Activated naive CD8-positive, alpha-beta T cell treated with anti-CD3 and anti-CD28 coated beads, Interleukin-2, amount 10 ng/mL, durations not matched to agents 7 days and 5 days (primary cell): ENCODE measurements at places on chromosomes 5 and 9. TPM values are rescaled to one million over a fixed set of nuclear protein-coding genes. Genes with fewer than 3 reads are reported as not detected.

FOXD4L6 gene
- not detected for total RNA-seq

ARSB gene
- total RNA-seq, result 7.4 TPM

LEAP2 gene
- total RNA-seq, result 4.5 TPM

RELL2 gene
- 31.4 TPM for total RNA-seq

PROB1 gene
- total RNA-seq, result 4.1 TPM

DNA sequence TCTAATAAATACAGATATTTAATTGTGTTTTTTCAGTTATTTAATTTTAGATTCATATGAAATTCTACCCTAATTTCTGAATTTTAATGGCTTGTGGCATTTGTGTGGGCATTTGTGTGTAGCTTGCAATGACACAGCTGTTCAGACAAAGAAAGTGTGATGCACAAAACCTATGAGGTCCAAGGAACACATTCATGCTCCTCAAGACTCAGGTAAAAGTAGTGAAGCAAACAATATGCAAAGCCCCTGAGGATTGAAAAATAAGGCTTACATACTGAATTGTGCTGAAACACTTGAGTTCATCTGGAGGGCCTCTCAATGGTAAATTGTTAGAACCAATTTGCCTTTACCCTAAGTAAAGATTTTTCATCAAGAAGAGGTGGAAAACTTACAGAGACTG, 28.1 kb downstream of the IL7R start:
- no peak overlapping the region for H3K4me3 ChIP-seq
- no peak overlapping the region for H3K27ac ChIP-seq
- H3K4me1 ChIP-seq, result peaks cover 26% of the 10 kb centered on the region
- H3K27me3 ChIP-seq, result no peaks in the 10 kb centered on the region

- DNase-seq, result no peak
- peaks cover 3% of the 10 kb centered on the region for H3K36me3 ChIP-seq
- no peak overlapping the region for H3K27ac ChIP-seq
- peaks cover 2% of the 10 kb centered on the region for H3K27me3 ChIP-seq
Measured at GRCh38 chr5:61385627-61386026, 53.6 kb downstream of the ZSWIM6 start.

DNA sequence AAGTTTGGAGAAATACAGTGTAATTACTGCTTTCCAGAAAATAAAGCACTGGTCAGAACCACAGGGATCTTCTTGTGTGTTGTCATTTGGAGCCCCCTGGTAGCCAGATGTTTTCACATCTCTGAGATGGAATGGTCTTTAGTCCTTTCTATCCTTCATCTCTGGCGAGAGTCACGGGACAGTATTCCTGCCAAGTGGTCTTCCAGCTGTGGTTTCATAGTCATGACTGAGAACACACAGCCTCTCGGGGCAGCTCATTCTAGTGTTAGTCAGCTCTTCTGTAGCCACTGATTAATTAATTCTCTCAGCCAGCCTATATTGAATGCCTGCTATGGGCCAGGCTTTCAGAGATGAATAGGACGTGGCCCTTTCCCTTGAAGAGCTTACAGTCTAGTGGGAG, 34.1 kb downstream of the HMGXB3 start:
- no peaks in the 10 kb centered on the region for H3K4me1 ChIP-seq
- H3K27ac ChIP-seq, result no peak overlapping the region
- no peaks in the 10 kb centered on the region for H3K27me3 ChIP-seq
- no peak for DNase-seq
- H3K36me3 ChIP-seq, result peaks cover 35% of the 10 kb centered on the region

DNA sequence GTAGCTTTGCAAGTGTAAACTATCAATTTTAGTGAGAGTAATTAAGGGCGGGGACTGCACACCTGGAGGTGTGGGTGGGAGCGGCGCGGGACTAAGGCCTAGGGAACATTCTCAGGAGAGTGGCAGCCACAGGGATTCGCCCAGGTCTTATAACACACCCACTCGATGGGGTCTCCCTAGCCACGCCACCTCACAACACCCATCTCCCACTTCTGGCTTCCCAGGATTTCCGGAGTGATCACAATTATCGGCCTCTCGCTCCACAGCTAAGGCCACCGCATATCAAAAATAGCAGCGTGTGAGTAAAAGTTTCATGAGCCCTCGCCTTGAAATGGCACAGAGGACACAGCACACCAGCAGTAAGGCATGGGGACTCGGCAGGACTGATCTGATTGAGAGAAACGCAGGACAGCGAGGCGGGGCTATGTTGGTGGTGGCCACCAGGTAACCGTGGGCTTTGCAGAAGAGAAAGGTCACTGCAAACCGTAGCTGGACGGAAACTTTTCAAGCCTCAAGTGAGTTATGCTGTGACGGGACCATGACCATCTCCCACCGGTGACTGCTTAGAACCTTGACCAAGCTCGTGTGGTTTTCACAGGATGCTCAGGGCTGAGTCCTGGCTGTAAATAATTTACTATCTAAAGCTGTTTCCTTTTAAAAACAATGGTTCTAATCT, 1.1 kb upstream of the LPAR1 start:
- no peak for DNase-seq
- no peaks in the 10 kb centered on the region for H3K36me3 ChIP-seq
- peak overlapping the region; percentile 65 for H3K4me3 ChIP-seq
- H3K27me3 ChIP-seq, result peaks cover 46% of the 10 kb centered on the region
- H3K4me1 ChIP-seq, result peaks cover 11% of the 10 kb centered on the region
- H3K27ac ChIP-seq, result no peak overlapping the region

DNA sequence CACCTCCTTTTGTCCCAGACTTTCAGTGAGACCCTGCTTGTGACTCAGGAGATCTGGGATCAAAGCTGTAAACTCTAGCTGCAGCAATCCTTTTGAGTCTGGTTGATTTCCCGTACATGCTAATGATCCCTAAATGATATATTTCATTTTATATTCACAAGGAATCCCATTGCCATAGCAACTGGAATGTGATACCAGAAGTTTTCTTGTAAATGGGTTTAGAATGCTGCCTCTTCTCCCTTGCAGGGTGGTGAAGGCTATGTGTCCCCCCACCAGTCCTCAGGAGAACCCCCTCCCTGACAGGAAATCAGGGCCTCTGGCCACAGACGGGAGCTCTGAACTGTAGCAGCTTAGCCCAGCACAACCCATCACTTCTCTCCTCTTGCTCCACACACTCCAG, 215.0 kb downstream of the FSTL4 start:
- H3K27ac ChIP-seq, result no peak overlapping the region
- H3K36me3 ChIP-seq, result no peaks in the 10 kb centered on the region
- no peak overlapping the region for H3K4me3 ChIP-seq
- DNase-seq, result no peak
- peaks cover 20% of the 10 kb centered on the region for H3K4me1 ChIP-seq

GRCh38 chr5:12322042-12322441, 417.8 kb upstream of the CTNND2 start:
- no peak overlapping the region for H3K27ac ChIP-seq
- H3K4me3 ChIP-seq, result no peak overlapping the region
- no peak for DNase-seq
- no peaks in the 10 kb centered on the region for H3K27me3 ChIP-seq

- H3K4me1 ChIP-seq, result peaks cover 4% of the 10 kb centered on the region
- no peak for DNase-seq
- no peak overlapping the region for H3K27ac ChIP-seq
- no peaks in the 10 kb centered on the region for H3K36me3 ChIP-seq
- H3K27me3 ChIP-seq, result peaks cover 4% of the 10 kb centered on the region
Measured at GRCh38 chr9:86061972-86062739, 37.2 kb downstream of the GOLM1 start.

DNA sequence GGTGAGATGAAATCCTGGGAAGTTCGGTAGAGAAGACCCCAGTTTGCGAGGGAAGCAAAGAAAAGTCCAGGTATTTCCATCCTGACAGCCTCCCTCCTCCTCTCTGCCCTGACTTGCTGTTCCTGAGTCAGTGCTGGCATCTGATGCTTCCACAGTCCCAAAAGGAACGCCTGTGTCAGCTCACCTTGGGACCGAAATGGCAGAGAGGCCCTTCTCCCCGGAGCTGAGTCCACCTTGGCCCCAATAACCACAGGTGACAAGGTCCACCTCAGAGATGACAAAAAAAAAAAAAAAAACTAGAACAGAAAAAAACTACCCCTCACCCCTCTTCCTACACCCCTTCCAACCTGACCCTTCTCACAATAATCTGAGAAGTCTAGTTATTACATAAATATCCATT, 31.6 kb downstream of the SLC6A7 start:
- H3K4me3 ChIP-seq, result no peak overlapping the region
- H3K4me1 ChIP-seq, result no peaks in the 10 kb centered on the region
- DNase-seq, result no peak
- no peaks in the 10 kb centered on the region for H3K36me3 ChIP-seq

DNA sequence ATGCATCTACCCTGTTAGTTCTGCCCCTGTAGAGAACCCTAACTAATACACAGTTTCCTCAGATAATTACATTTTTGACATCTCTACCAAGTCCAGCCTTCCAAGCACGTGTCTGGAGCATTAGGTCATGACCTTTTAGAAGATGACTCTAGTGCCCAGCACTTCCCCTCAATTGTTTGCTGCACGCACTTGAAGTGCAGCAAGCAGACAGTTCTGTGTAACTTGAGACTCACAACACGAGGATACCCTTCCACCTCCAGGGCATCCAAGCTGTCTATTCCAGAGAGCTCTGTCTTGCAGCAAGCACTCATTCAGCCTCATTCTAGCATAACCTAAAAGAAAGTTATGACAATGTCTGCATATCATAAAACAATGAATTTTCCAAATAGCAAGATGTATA, 1410.5 kb upstream of the CDH18 start:
- H3K27me3 ChIP-seq, result no peaks in the 10 kb centered on the region
- no peak overlapping the region for H3K4me3 ChIP-seq
- H3K4me1 ChIP-seq, result peaks cover 3% of the 10 kb centered on the region
- H3K36me3 ChIP-seq, result no peaks in the 10 kb centered on the region
- no peak for DNase-seq

DNA sequence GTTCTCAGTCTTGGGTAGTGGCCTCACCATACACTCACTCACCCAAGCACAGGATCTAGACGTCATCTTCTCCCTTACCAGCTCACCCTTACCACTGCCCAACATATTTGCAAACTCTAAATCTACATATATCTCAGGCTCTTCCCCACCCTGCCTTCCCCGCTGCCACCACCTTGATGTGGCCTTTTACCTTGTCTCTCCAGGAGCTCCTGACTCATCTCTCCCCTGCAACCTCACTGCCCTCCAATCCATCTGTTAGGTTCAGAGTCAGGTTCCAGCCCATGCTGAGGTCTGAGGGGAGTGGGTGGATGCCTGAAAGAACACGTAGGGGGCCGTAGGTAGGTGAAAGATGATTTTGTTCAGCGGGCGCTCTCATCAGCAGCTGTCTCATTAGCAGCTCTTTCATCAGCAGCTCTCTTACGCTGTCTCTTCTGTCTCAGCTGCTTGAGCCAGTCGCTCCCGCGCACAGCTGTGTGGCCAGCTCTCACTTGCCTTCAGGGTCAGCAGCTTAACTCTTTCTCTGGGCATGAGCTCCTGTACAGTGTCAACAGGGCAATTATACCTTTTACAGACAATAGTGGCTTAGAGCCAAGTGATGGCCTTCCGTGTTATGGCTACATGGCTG, 23.1 kb upstream of the CKMT2 start:
- H3K36me3 ChIP-seq, result no peaks in the 10 kb centered on the region
- no peaks in the 10 kb centered on the region for H3K4me1 ChIP-seq
- no peak overlapping the region for H3K4me3 ChIP-seq
- DNase-seq, result no peak
- H3K27ac ChIP-seq, result no peak overlapping the region
- no peaks in the 10 kb centered on the region for H3K27me3 ChIP-seq

DNA sequence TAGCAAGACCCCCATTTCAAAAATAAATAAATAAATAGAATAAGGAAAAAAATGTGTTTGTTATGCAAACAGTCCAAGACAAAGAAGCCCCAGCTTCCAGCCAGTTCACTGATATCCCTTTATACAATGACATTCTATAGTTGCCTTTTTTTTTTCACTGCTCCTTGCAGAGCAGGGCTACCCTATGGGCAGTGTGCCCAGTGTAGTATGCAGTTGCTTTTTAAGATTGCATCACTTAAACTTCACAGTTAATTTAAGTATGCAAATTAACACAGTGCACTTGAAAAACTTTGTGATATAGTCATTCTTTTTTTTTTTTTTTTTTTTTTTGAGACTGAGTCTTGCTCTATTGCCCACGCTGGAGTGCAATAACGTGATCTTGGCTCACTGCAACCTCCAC, 40.8 kb upstream of the ARRDC3 start:
- no peak overlapping the region for H3K4me3 ChIP-seq
- H3K27me3 ChIP-seq, result no peaks in the 10 kb centered on the region
- peaks cover 5% of the 10 kb centered on the region for H3K4me1 ChIP-seq
- no peak for DNase-seq

GRCh38 chr5:76513476-76513875, 109.7 kb downstream of the F2RL2 start:
- H3K27ac ChIP-seq, result no peak overlapping the region
- peaks cover 3% of the 10 kb centered on the region for H3K4me1 ChIP-seq
- no peak for DNase-seq
